CD4-positive, alpha-beta T cell treated with Interleukin-17A for 1 hour (primary cell): ENCODE measurements at places on chromosomes 3 and 15.

- no peak for DNase-seq
These were observed 248.3 kb downstream of the SLCO3A1 start for GRCh38 chr15:92101708-92102394.

DNA sequence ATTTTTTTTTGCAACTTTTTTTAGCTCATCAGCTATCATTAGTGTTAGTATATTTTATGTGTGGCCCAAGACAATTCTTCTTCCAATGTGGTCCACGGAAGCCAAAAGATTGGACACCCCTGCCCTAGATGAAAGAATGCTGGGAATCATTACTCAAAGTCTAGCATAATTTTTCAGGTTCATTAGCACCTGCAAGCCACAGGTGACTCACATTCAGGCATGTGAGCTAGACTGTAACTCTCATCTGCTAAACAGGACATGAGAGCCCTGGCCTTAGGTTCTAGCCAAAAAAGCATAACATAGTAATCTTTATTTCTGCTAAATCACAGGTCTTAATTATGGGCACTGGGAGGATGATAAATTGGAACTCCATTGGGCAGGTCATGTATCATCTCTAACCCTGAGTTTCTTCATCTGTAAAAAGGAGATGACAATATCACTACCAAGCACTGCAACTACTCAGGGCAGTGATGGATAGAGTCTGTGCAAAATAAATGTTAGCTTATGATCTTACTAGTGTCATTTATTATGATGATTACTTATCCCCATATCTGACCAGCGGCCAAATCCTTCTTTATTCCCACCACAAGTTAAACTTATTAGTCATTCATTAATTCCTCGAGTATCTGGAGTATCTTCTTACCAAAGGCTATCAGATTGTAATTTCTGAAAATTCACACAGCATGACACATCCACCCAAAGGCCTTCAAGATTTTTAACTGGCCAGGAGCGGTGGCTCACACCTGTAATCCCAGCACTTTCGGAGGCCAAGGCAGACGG lies 125.0 kb downstream of the PLD1 start:
- no peak for DNase-seq

GRCh38 chr3:86923071-86923491 lies 67.9 kb downstream of the VGLL3 start:
- no peak for DNase-seq

GRCh38 chr3:53830944-53831343 lies 15.3 kb downstream of the CHDH start:
- DNase-seq, result no peak

DNA sequence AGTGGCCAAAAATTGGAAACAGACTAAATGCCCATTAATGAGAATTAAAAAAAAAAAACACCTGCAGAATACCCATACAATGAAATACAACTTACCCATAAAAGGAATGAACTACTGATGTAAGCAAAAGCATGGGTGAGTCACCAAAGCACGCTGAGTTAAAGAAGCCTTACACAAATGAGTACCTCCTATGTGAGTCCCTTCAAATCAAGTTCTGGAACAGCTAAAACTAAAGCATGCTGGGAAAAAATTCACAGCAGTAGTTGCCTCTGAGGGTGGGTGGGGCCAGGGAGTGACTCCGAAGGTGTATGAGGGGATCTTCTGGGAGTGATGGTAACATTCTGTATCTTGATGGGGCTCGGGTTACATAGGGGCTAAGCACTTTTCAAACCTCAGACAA lies 11.4 kb downstream of the MYO5C start:
- no peak for DNase-seq

DNA sequence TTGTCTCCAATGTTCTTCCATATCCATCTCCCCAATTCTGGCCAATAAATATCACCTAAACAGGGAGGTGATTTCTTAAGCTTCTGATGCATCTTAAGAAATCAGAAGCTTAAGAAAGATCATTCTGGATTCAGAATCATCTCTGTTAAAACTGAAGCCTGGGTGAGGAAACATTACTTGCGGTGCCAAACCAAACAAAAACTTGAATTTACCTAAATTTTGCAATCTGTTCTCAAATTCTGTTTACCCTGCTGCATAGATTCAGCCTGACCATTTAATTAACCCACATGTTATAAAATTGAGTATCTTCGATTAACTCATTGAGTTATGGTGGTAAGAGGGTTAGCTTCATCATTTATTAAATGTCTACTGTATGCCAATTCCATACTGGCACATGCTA lies 204.4 kb upstream of the ZNF385D start:
- DNase-seq, result no peak

GRCh38 chr3:66047311-66048050 lies 8.8 kb upstream of the MAGI1 start:
- no peak for DNase-seq

- DNase-seq, result peak; percentile 4
These were observed 353.3 kb downstream of the LPP start for GRCh38 chr3:188507244-188507720.

GRCh38 chr15:99324700-99325099 lies 73.4 kb downstream of the LRRC28 start:
- DNase-seq, result no peak

DNA sequence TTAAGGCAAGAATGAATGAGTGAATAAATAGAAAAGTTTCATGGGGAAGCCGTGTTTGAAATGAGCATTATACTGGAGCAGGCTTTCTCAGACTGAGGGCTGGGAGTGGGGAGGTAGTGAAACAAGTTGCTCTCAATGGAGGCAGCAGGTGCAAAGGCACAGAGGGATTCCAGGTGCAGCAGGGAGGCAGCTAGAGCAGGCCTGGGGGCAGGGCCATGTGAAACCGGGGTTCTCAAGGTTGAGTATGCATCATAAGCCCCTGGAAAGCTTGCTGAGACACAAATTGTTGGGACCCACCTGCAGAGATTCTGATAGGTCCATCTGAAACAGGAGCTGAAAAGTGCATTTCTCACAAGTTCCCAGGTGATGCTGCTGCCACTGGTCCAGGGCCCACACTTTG lies 45.3 kb downstream of the BFSP2 start:
- DNase-seq, result no peak

- DNase-seq, result no peak
These were observed 8.1 kb downstream of the MCTP2 start for GRCh38 chr15:94239474-94239873.

DNA sequence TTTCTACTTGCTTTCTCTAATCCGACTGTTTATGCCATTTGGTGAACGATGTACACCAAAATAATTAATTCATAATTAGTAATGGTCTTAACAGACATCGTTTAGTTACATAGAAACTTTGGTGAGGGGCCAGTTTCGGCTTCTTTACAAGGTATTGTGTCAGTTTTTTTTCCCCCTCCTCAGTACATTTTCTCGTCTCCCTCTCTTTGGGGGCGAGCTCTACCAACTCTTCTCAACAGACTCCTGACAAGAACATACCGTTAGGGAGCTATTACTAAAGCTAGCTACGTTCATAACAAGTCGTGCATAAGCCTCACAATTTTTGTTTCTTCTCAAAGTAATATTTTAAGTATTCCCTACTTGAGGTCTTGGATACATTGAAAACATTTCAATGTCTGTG lies 1.4 kb downstream of the U2SURP start:
- no peak for DNase-seq

DNA sequence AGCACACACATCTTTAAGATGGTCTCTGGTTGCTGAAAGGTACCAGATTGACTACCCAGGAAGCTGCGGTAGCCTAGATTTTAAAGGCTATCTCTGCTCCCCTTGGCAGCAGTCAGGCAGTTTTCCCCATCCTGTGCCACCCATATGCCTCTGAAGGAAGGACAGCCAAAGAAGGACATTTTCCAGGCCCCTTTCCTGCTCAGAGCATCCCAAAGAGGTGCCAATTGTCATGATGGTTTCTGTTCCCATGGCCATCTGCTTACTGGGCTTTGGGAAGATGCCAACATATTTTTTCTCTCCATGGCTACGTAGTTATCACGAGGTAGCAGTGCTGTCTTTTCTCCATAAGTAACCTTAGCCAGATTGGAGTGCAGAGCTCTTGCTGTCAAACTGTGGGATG lies 39.7 kb downstream of the UNC13C start:
- DNase-seq, result no peak

GRCh38 chr3:132231633-132232032 lies 85.6 kb upstream of the ACP3 start:
- no peak for DNase-seq

- no peak for DNase-seq
These were observed 36.1 kb downstream of the SMAD6 start for GRCh38 chr15:66738116-66738515.

DNA sequence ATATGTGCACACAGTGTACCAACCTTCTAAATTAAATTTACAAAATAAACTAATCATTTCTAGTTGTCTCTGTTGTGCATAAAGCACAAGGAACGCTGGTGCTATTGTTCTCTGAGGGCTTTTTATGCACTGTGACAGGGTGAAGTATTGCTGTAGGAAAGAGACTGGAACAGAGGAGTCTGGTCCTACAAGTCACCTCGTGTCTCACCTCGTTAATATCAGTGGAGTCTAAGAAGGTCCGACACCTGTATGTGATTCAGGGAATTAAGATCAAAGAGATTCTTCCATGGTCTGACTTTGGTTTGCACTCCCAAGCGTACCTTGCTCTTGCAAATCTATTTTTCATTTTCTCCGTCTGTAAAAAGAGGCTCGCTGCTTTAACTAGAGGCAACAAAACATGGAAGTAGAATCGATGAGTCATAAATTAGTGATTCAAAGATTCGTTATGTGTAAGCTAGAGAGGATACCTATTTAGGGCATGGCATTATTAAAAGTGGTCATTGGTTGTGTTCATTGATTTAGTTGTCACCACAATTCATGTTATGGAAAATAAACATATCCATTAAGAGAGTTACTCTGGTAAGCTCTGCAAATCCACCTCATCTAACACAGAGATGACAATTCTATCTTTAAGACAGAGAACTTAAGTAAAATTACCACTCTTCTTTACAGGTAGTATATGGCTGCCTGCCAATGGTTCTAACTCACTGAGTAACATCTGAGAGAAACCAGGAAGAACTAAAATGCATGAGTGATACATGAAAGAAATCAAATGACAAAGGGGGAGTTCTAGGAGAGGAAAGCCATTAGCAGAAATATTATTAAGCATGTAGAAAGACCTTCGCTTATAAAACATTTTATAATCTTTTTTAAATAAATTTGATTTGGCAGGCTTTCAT lies 219.4 kb upstream of the GBE1 start:
- DNase-seq, result no peak

DNA sequence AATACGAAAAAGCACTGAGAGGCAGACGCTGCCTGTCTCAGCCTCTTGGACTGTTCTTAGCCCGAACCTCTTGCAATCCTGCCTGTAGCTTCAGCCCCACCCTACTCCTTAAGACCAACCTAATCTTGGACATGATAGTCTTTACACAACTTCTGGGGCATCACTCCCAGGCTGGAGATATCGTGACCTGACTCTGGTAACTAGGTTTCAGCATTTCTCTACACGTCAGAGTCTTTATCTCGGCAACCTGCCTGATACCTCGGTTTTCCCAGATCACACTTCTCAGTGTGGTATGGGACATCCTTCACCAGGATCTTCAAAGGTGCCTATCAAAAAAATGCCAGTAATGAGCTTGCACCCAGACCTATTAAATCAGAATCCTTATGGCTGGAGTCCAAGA lies 590.2 kb upstream of the KCNMB2 start:
- no peak for DNase-seq

DNA sequence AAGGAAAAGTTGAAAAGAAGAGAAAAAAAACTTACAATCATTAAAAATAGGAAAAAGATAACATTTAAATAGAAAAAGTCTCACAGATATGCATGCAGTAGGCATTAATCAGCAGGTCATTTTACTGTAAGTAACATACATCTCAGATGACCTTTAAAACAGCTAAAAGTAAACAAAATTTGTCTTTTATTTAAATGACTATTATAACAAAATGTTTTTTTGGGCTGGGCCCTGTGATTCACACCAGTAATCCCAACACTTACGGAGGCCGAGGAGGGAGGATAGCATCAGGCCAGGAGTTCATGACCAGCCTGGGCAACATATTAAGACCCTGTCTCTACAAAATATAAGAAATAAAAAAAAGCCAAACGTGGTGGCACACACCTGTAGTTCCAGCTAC lies 14.7 kb downstream of the IQGAP1 start:
- no peak for DNase-seq

GRCh38 chr15:67023517-67024313 lies 41.7 kb upstream of the SMAD3 start:
- no peak for DNase-seq
